ENCODE measurements at places on chromosomes 6 and 20.
A peak's percentile ranks its signal among the peaks of the same experiment; 100 is the strongest.

DNA sequence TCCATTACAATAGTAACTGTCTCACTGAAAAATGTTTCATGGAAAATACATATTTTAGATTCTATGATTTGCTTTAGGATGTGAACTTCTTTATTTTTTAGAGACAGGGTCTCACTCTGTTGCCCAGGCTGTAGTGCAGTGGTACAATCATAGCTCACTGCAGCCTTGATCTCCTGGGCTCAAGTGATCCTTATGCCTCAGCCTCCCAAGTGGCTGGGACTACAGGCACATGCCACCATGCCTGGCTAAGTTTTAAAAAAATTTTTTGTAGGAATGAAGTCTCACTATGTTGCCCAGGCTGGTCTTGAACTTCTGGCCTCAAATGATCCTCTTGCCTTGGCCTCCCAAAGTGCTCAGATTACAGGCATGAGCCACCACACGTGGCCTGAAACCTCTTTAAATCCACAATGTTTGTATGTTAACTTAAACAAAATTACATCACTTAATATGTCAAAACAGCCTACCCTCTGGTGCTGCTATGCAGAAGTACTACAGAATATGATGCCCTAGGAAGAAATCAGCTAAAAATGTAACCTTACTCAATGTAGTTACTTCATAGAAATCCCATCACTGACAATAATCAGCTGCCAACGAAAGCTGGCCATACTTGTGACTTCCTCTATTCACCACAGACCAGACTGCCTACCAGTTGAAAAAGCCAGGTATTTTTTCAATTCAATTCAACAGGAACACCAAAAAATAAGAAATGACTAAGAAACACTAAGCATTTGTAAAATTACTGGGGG, 17.6 kb downstream of the EEF1A1 start:
- peak; percentile 58 for DNase-seq

DNA sequence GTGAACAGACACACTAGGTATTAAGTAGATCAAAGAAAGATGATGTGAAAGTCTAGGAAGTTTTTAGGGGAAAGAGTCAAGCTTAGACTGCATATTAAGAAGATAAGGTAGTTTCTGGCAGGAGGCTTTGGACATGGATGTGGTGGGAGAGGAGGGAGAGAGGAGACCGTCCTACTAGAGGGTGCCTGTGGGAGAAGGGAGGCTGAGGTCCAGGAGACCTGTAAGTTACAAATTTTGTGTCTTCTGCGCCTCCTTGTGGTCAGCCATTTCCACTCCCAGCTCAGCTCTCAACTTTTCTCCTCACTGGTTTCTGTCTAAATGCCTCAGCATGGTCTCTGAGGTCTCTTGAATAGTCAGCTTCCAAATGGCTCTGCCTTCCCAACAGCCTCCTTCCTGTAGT, 193.5 kb downstream of the UNC5CL start:
- peak; percentile 56 for DNase-seq

DNA sequence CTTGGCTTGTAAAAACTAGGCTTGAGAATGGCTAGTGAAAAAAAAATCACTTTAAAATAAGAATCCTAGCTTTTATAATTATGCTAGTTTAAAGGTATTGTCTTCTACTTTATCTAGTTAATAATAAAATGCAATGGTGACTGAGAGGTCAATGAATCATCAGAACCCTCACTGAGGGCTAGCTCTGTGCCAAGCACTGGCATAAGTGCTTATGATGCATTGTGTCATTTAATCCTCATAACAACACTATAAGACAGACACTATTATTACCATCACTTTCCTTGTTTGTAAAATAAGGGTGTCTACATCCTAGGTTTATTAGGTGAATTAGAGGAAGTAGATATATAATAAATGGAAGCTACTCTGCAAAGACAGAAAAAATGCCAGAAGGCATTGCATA, 144.3 kb downstream of the F13A1 start:
- no peak for DNase-seq

GRCh38 chr6:39521958-39522357, 199.5 kb upstream of the KCNK16 start:
- DNase-seq = no peak

DNA sequence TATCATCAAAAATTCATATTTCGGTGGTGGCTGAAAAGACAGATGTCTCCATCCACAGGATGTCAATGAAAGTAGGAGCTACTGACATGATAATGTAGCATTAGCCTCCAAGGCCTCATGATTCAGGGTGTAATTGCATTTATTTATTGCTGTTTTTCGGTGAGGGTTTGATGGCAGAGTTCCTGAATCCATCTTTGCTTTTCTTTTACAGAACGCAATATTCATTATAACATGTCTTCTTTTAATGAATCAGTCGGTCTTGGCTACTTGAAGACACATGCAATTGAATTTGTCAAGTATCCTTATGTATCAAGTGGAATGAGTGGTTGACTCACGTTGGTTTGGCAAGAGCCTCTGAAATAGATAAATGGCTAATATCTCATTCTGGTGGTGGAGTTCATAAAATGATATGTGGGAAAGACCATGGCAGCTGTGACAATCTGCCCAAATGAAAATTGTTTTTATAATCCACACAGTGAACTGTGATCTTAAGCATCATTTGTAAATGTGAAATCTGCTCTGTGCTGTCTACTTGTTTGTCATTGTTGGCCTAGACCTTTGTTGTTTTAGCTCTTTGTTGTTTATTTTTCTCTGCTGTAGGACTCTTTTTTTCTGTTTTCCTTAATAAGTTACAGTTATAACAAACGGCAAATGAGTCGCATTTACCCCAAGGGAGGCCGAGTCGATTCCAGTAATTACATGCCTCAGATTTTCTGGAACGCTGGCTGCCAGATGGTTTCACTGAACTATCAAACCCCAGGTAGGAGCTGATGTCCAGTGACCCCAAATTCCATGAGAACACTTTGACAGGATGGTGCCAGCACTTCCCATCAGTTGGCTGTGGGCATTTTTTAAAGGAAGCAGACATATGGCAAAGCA, 105.7 kb upstream of the LAMP5 start:
- no peak for DNase-seq

DNA sequence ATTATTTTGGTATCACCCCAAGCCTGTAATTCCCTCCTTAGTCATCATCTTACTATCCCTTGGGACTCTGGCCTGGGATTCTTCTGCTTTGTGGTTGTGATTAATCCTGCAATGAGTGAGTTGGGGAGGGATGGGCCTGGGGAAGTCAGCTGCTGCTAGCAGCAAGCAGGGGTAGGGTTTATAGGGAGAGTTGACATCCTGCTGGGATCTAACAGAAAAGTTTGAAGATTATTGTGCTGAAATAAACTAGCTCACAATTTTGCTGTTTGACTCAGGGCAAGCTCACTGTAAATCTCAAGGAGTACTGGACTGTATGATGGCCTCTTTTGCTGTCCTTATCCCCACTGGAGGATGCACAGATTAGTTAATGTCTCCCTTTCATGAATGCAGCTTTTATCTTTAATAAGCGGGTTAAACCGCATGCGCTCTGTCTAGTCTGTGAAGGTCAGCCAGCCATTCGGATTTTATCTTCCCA, 83.4 kb downstream of the JARID2 start:
- no peak for DNase-seq

- no peak for DNase-seq
Observed at GRCh38 chr20:46407671-46407996, 1.2 kb upstream of the ELMO2 start.

DNA sequence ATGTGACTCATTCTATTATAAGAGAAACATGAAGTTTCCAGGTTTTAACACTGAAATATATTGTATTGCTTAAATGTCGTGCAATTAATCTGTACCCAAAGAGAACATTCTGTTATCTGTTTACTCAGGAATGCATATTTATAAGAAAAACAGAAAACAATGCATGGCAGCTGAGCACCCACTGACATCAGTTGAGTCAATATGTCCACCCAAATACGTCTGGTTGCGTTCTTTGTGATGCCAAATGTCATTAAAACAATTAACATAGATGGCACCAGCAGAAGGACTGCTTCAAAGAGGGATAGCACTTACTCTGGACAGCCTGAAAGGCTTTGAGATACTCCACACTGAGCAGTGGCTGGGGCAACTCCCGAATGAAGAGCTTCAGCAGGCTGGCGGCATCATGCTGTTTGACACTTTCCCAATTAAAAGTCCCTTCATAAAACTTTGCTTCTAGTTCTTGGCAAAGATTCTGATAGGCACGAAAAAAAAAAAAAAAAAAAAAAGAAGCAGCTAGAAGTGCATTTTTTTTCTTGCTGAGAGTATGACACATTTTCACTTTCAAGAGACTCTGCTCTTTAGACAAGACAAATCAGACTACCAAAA, 102.3 kb downstream of the ARHGAP18 start:
- DNase-seq = no peak

DNA sequence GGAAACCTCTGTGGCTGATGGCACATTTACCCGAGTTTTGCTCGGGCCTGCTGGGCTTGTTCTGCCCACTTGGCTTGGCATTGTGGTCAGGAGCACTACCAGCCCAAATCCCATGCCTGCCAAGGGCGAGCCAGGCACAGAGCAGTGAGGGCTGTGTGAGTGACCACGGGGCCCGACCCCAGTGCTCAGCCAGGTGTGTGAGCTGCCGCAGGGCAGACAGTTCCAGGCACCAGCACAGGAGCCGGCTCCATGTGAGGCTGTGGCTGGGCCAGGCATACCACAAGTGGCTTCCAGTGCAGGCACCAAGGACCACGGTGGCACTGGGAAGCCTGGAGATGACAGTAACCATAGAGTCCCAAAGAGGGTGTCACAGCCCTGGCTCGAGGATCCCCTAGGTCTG, 1225.5 kb upstream of the GJE1 start:
- no peak for DNase-seq

- no peak for DNase-seq
Observed at GRCh38 chr6:144702781-144703180, 417.6 kb downstream of the UTRN start.

DNA sequence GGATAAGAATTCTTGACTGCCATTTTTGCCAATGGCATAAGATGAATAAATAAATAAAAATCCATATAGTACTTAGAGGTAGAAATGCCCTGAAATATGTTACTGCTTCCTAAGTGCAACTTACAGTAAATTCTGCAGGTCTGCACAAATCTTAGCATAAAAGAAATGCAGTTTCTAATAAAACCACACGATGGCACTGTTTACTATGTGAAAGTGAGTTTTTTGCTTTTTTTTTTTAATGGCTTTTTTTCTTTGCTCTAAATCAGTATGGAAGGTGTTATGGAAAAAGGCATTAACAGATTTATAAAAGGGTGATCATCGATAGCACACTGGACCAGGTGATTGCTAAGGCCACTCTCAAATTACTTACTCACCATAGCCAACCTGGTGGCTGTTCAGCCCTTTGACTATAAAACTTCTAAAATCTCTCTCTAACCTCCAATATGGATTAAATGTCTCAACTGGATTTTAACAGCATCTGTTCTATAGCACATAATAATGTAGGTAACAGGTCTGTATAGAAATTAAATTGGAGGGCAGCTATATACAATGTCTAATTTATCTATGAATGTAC, 45.8 kb downstream of the AHI1 start:
- DNase-seq = peak; percentile 76

GRCh38 chr6:1611322-1611571, 1.5 kb downstream of the FOXC1 start:
- DNase-seq = no peak

DNA sequence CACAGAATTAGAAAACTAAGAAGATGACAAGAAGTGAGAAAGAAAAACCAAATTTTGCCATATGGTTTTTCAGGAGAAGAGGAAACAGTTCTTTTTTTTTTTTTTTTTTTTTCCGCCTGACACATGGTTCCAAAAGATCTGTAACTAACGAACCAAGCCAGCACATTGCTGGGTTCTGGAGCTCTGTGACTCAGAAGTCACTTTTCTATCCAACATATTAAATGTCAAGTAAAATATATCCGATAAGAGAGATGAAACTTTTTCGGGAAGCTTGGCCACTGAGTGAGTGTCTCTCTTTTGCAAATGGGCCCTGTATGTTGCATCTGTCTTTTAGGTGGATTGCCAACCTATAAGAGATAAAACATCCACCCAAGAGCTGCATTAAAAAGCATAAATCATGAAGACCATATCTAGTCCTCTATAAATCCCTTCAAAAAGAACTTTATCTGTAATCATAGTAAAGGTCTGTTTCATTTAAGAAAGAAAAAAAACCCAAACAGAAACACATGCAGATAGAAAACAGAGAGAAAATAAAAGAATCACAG, 4.6 kb downstream of the METTL24 start:
- no peak for DNase-seq

DNA sequence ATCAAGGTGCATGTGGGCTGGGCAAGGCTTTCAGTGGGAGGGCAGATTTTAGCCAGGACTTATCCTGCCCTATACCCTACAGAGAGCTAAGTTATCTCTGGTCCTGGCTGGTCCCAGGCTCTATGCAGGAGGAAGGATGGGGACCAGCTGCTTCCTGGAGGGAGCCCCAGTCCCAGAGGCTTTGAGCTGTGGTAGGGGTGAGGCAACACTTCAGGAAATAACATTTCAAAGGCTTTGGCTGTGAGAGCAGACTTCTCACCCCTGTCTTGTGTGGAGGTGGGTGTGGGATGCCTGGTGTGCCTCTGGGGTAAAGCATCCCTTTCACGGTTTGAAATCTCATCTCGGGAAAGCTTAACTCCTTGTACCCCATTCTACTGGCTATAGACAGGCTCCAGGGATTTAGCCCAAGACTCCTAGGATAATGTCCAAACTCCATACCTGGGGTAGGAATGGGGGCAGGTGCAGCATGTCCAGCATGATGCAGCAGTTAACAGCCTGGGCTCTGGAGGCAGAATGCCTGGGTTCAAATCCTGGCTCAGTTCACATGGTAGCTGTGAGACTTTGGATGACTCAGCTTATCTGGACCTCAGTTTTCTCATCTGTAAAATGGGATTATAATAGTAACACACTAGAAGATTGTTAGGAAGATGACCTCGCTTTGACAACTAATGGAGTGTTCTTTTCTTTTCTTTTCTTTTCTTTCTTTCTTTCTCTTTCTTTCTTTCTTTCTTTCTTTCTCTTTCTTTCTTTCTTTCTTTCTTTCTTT, 27.5 kb upstream of the SIRPA start:
- peak; percentile 65 for DNase-seq

DNA sequence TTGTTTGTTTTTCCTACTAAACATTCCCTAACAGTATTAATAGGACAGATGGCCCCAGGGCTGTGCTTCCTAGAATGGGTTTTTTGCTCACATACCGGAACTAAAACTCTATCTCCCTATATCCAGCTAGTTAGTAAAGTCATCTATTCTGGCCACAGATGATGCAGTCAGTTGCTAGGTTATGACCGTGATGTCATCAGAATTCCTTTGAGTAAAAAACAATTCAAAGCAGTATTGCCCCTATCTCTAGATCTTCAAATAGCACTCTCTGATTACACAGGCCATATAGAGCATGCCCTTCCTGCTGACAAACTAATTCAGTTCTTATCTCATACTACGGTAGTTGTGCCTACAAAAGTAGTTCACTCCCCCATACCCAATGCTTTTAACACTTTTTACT, 17.9 kb upstream of the ZNF451 start:
- no peak for DNase-seq

GRCh38 chr20:61924211-61924857, 141.3 kb downstream of the TAF4 start:
- no peak for DNase-seq
